ENCODE measurements at places on chromosomes 13 and 19.
A peak's percentile ranks its signal among the peaks of the same experiment; 100 is the strongest.

DNA sequence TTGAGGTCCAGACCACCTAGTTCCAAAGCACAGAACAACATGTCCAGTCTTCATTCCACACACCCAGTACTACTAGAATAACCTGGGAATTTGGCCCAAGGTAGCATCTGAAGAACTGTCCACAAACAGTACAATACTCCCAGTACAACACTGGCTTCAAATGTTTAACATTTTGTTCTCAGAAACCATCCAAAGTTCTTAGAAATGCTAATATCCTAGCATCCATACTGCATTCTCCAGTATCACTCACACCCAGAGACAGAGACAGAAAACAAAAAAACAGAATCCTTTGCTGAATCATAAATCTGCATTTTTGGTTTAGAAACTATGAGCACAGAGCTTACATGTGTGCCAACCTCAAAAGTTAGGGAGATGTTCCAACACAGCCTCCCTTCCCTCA is 490.8 kb downstream of the FOXO1 start:
- no peak for DNase-seq

- no peak for DNase-seq
Observed at GRCh38 chr13:94087100-94087499, 392.4 kb downstream of the DCT start.

DNA sequence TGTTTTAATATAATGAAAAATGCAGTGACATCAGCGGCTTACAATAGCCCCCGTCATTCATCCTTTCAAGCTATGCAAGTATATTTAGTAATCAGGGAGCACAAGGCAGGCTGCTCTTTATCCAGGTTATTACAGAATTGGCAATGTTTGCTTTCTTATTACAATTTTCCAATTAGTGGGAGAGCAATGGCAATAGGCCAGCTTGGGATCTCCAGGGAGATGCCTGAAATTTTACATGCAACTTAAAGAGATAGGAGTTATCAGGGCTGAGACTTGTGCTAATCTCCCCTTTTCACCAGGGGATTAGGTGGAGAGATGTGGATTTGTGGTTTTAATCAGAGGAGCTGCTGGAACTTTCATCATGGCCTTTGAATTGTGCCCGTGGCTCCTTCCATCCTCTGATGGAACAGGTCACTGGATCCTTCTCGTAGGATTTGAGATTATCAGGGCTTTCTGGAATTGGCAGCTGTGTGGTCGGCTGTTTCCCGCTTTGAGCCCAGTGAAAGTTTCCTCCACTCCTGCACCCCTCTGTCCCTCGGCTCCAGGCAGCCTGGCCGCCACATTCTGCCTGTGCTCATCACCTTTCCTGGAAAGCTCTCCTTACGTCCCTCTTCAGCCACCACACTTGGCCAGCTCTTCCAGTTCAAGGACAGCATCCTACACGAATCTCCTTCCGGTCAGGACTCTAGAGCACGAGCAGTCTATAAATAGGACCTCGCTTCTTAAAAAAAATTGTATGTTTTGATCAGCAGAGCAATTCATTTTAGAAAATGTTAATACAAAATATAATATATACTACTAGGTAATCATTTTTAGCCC is 47.0 kb downstream of the CBY2 start:
- DNase-seq = no peak

- DNase-seq = no peak
Observed at GRCh38 chr19:2150794-2151338, 500 bp downstream of the AP3D1 start.

DNA sequence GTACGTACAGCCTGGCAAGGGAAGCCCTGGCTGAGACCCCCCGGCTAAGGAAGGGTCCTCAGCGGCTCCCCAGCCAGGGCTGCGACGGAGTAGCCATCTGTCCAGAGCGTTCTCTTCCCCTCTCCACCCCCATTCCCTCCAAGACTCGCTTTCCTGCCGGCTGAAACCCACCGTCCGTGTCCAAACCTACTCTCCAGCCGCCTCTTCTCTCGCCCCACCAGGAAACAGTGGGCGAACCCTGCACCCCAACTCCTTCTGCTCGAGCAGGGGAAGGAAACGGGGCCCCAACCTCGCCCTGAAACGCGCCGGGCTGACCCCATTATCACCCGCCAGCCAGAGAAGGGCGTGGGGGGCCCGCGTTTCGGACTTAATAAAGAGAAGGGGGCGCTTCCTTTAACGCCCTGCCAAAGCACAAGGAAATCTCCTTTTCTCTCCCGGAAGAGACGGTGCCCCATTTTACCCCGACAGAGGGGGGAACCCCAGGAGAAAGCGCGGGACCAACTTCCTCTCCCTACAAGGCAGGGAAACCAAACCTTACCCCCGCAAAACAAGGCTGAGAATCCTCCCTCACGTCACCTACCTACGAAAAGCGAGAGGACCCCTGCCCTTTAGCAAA is 2.5 kb downstream of the ZC3H4 start:
- DNase-seq = peak; percentile 80

- no peak for DNase-seq
Observed at GRCh38 chr19:38911388-38912001, 491 bp downstream of the CCER2 start.

- no peak for DNase-seq
Observed at GRCh38 chr19:16036397-16036925, 39.8 kb upstream of the TPM4 start.

DNA sequence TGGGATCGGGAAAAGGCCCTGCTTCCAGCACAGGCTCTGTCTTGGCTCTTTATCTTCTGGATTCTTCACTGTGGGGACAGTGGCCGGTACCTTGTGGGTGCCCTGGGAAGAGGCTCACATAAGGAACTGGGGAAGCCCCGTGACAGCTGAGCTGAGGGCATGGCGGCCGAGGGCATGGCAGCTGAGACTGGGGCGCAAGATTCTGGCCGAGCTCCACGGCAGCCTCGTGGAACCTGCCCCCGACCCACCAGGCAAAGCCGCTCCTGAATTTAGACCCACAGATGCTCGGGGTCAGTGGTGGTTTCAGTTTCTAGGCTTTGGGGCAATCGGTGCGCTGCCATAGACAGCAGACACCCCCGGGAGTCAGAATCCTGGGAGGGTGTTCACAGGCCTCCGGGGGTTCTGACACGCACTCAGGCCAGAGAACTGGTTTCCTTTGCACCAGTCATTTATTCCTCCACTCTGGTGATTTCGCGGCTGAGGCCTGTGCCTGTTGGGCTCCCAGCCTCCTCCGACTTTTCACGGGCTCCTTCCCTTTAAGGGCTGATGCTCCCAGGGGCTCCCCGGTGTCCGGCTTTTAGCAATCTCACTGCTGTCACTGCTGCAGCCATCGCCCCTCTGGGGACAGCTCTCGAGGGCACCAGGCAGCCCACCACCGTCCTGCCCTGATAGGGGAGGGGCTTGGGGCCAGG is 117.6 kb downstream of the TEX29 start:
- DNase-seq = no peak

- no peak for DNase-seq
Observed at GRCh38 chr13:97107815-97108529, 113.7 kb upstream of the OXGR1 start.

- no peak for DNase-seq
Observed at GRCh38 chr13:112441226-112441625, 65.1 kb downstream of the SPACA7 start.

DNA sequence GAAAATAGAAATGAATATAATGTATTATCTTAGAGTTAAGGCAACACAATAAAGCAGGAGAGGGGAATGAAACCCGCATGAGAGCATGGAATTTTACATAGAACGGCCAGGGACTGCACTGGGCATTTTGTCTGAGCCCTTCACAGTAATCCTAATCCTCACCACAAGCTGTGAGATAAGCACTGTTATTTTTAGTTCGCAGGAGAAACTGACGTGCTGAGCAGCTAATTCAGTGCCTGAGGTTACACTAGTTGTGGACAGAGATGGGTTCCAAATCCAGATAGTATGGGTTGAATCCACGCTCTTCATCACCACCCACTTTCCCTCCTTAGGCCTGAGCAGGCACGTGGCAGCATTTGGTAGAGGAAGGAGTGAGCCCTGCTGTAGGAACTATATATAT is 24.8 kb upstream of the ZNF527 start:
- no peak for DNase-seq

GRCh38 chr13:103358255-103358932 is 292.2 kb upstream of the SLC10A2 start:
- no peak for DNase-seq

DNA sequence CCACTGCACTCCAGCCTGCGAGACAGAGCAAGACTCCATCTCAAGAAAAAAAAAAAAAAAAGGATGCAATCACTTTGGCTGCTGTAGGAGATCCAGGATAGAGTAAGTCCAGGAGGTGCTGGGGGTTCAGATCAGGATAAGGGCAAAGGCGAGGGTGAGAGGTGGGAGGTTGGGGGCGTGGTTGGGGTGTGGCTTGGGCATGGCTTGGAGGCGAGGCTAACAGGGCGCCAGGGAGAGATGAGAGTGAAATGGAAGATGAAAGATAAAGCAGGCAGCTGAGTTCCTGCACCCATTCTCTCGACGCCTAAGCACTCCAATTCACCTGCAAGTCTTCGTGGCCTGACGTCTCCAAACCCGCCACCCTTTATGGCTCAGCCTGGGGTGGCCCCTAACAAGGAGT is 25.0 kb upstream of the ZNRF4 start:
- DNase-seq = no peak

DNA sequence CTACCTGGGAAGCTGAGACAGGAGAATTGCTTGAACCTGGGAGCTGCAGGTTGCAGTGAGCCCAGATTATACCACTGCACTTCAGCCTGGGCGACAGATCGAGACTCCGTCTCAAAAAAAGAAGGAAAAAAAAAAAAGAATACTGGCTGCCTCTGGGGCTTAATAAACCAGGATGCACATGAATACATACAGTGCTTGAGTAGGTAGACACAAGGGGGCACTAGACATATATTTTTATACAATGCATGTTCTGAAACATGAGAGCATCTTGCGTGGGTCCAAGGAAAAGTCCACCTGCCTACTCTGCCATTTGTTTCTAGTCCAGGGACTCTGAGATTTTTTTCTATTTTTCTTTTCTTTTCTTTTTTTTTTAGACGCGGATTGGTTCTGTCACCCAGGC is 31.2 kb downstream of the KEAP1 start:
- peak; percentile 30 for DNase-seq

DNA sequence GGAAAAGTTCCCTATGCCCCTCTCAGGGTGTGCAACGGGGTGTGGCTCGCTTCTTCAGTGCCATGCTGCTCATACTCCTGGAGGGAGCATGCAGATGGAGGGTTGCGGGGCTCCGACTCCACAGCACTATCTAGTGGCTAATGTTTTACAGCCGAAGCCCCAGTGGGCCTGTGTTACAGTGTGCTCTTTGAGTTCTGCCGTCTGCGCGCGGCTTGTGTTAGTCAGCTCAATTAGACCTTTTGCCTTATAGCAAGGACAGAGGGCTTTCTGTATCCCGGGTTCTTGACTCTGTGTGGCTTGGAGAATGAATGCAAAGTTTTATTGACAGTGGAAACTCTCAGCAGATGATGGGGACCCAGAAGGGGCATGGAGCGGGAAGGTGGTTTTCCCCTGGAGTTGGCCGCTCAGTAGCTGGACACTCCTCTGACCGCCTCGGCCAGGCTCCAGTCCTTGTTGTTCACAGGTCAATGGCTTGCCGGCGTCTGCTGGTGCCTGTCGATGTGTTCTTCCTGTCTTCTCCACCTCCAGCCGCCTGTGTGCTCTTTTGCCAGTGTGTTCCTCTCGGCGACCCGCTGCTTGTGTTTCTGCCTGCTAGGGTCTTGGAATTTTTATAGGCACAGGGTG is 383.4 kb downstream of the LMO7 start:
- no peak for DNase-seq

- DNase-seq = peak; percentile 7
Observed at GRCh38 chr19:34075661-34076091, 96.6 kb upstream of the LSM14A start.

DNA sequence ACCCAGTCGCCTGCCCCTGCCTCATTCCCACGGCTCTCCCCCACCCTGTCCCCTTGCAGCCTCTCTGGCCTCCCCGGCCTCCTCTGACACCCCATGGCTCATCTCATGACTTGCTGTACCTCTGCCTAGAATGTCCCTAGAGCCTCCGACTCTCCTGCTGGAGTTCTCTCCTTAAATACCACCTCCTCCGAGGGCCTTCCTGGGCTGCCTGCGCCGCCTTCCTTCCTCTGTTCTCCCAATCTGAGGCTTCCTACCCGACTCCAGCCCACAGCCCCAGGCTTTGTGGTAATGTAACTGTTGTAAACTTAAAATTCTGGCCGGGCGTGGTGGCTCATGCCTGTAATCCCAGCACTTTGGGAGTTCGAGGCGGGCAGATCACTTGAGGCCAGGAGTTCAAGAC is 27.7 kb downstream of the GPR42 start:
- no peak for DNase-seq

DNA sequence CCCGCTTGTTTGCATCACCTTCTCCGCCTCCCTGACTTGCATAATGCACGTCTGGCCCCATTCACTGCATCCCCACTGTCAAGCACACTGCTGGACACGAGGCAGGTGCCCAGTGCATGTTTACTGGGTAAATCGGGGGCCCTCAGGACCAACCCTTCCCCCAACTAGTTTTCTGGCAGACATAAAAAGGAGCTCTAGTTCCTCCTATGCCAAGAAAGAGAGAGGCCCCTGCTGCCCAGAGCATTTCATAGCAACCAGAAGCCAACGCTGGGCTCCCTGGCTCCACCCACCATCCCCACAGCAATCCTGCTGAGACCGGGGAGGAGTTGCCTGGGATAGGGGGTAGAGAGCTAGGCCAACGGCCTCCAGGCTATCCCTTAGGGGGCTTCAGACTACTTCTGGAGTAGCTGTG is 23.2 kb downstream of the ANKRD27 start:
- no peak for DNase-seq

DNA sequence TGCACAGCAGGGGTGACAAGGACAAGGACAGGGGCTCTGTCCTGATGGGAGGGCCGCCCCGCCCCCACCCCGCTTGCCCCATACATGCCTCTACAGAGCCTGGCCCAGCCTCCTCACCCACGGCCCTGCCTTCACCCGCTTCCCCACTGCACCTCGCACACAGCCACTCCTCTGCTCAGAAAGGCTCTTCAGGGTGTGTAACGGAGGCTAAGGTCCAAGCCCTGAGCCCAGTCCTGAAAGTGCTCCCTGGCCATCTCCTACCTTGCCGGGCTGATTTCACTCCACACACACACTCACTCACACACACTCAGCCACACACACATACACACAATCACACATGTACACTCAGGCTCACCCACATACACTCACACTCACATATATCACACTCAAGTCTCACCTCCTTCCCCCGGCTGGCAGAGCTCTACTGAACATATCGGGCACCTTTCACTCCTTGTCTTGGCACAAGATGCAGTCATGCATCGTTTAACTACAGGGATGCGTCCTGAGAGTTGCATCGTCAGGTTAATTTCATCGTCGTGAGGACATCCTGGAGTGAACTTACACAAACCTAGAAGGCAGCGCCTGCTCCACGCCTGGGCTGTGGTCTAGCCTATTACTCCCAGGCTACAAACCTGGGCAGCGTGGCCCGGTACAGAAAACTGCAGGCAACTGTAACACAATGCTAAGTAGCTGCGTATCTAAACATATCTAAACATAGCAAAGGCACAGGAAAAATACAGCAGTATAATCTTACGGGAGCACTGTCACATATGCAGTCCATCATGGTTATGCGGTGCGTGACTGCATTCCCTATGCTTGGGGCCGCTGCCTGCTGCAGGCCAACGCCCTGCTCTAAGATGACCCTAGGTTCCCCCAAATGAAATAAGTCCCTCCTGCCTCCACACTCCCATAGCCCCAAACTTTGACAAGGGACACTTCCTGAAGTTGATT is 13.1 kb downstream of the EPS15L1 start:
- no peak for DNase-seq

- DNase-seq = peak; percentile 90
Observed at GRCh38 chr13:50334115-50334778, 319.0 kb downstream of the KCNRG start.

All from inflammatory macrophage treated with lipopolysaccharide for 1 hour (primary cell).